ENCODE measurements at places on chromosomes 12 and 14.

DNA sequence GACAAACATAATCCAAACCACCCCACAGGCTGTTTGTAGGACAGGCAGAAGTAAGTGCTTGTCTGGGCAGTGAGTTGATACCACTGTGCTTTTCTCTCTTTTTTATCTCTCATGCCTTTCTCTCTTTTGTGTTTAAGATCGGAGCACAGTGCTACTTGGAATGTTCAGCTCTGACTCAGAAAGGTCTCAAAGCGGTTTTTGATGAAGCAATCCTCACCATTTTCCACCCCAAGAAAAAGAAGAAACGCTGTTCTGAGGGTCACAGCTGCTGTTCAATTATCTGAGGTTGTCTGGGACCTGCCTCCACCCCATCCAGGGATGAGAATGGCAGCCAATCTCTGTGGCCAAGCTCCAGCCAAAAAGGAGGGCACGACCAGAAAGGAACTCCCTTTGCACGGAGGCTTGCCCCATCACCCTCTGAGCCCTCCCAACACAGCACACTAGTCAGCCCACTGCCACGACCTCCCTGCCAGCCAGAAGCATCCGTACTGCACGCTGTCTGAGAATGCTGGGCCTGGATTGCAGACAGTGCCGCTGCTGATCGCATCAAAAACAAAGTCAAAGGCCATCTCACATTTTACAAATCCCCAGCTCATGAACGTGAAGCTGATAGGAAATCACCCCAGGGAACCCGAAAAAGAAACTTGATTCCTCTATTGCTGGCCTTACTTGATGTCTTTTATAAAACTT lies 27.8 kb downstream of the GPHB5 start:
- no peaks in the 10 kb centered on the region for H3K27me3 ChIP-seq
- no peak overlapping the region for H3K4me3 ChIP-seq
- DNase-seq: no peak
- H3K27ac ChIP-seq: no peak overlapping the region
- H3K4me1 ChIP-seq: no peaks in the 10 kb centered on the region

- H3K4me3 ChIP-seq: no peak overlapping the region
- no peak for DNase-seq
- no peaks in the 10 kb centered on the region for H3K4me1 ChIP-seq
- no peaks in the 10 kb centered on the region for H3K27me3 ChIP-seq
- H3K27ac ChIP-seq: no peak overlapping the region
- H3K36me3 ChIP-seq: no peaks in the 10 kb centered on the region
These were observed 70.0 kb downstream of the PDE3A start for GRCh38 chr12:20438299-20438779.

GRCh38 chr12:61037792-61038191 lies 1222.4 kb upstream of the USP15 start:
- no peaks in the 10 kb centered on the region for H3K27me3 ChIP-seq
- no peaks in the 10 kb centered on the region for H3K36me3 ChIP-seq
- H3K4me3 ChIP-seq: no peak overlapping the region
- no peaks in the 10 kb centered on the region for H3K4me1 ChIP-seq
- DNase-seq: no peak
- H3K27ac ChIP-seq: no peak overlapping the region

GRCh38 chr14:62289471-62289870 lies 527.3 kb downstream of the SNAPC1 start:
- no peaks in the 10 kb centered on the region for H3K36me3 ChIP-seq
- no peak overlapping the region for H3K4me3 ChIP-seq
- no peak for DNase-seq
- H3K27me3 ChIP-seq: no peaks in the 10 kb centered on the region
- H3K27ac ChIP-seq: no peak overlapping the region

DNA sequence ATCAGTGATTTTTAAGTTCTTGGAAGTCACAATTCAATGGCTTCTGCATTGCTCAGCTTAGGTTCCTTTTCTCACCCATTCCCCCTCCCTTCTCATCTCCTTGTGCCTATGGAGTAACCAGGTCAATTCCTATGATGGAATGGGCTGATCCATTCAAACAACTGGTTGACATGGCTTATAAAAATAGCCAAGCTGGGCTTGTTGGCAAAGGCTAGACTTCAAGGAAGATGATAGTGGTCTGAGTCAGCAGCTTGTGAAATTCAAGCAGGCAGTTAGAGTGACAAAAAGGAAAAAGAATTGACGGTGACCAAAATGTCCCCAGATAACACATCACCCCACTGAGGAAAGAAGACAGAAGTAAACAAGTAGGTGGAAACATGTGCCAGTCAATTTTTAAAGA lies 119.9 kb upstream of the PCED1B start:
- no peak overlapping the region for H3K27ac ChIP-seq
- no peaks in the 10 kb centered on the region for H3K4me1 ChIP-seq
- no peak for DNase-seq
- no peaks in the 10 kb centered on the region for H3K27me3 ChIP-seq
- H3K4me3 ChIP-seq: no peak overlapping the region

GRCh38 chr12:46490635-46491034 lies 118.1 kb upstream of the SLC38A2 start:
- H3K4me1 ChIP-seq: peaks cover 7% of the 10 kb centered on the region
- no peak for DNase-seq
- no peaks in the 10 kb centered on the region for H3K27me3 ChIP-seq
- H3K36me3 ChIP-seq: no peaks in the 10 kb centered on the region
- H3K27ac ChIP-seq: no peak overlapping the region

DNA sequence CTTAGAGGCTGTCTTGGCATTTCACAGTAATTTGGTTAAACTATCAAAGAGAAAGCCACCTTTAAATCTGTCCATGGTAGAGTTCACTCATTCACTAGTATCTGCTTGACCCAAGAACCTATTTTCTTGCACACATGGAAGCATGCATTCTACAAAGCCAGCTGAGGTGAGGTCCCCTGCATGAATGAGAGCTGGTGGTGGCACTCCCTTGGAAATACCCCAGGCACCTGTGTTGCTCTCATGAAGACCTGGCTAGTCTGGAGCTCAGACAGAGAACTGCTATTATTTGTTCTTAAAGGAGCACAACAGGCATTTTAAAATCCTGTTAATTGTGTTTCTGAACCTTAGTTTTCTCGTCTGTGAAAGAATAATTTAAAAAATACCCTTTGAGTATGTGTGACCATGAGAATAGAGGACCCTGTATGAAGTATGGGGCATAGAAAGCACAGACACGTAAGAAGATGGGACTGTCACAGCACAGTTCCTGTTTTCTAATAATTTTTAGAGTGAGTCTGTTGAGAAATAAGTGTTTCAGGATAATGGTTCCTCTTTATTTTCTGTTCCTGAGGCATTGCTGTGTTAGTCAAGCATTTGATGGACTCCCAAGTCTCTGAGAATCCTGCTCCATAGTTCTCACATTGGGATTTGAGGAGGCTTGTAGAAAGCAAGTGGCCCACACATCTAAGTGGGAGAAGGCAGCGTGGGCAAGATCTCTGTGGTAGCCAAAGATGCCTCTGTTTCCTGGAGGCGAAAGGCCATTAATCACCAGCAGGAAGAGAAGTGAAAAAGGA lies 10.9 kb downstream of the RGS6 start:
- H3K4me3 ChIP-seq: no peak overlapping the region
- no peak overlapping the region for H3K27ac ChIP-seq
- H3K27me3 ChIP-seq: no peaks in the 10 kb centered on the region
- no peaks in the 10 kb centered on the region for H3K36me3 ChIP-seq

DNA sequence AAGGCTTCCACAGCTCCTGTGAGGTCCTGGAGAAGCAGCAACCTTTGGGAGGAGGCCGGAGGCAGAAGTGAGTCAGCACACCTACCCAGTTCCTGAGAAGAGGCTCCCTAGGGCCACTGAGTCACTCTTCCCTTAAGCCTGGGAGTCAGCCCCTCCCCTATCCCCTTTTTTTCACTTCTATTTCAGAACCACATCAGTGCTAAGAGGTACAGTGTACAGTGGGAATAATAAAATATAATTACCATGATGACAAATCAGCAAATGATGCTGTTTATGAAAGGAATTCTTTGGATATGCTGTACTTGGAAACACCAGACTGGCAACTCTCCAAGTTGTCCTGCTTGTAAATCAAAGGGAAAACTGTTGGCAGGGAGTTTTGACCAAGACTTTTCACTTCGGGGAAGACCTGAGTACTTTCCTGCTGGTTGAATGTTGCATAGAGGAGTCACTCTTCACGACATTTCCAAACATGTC lies 7.8 kb upstream of the TBPL2 start:
- H3K4me1 ChIP-seq: no peaks in the 10 kb centered on the region
- H3K36me3 ChIP-seq: no peaks in the 10 kb centered on the region
- no peak for DNase-seq
- no peaks in the 10 kb centered on the region for H3K27me3 ChIP-seq
- H3K4me3 ChIP-seq: no peak overlapping the region
- H3K27ac ChIP-seq: no peak overlapping the region
